ENCODE measurements at places on chromosomes 4 and X. TPM values are rescaled to one million over a fixed set of nuclear protein-coding genes. Genes with fewer than 3 reads are reported as not detected.

DNA sequence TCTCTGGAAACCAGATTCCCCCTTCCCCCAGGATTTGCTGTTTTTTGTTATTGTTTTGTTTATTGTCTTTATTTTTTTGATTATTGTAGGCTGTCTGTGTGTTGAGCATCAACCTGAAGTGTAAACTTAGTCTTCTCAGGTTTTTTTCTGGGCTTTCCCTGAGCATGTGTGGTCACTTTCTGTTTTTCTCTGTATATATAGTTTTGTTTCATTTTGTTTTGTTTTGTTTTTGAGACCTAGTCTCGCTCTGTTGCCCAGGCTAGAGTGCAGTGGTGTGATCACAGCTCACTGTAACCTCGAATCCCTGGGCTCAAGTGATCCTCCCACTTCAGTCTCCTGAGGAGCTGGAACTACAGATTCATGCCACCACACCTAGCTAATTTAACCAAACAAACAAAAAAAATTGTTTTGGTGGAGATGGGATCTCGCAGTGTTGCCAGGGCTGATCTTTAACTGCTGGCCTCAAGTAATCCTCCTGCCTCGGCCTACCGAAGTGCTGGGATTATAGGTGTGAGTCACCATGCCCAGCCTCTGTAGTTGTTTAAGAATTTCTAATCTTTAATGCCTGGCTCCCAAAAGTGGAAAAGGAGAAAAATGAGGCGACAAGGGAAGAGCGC lies 9.1 kb downstream of the IL13RA1 start:
- peak; percentile 61 for DNase-seq

The TMEM255A gene
- 0.41 TPM for total RNA-seq

The MUC7 gene
- not detected for total RNA-seq

The RAI2 gene
- not detected for total RNA-seq

GRCh38 chrX:14865201-14865600 lies 7.7 kb downstream of the FANCB start:
- DNase-seq, result no peak

The CLCN3 gene
- total RNA-seq, result 18.1 TPM

The PCYT1B gene
- total RNA-seq, result not detected

The PPEF1 gene
- not detected for total RNA-seq

DNA sequence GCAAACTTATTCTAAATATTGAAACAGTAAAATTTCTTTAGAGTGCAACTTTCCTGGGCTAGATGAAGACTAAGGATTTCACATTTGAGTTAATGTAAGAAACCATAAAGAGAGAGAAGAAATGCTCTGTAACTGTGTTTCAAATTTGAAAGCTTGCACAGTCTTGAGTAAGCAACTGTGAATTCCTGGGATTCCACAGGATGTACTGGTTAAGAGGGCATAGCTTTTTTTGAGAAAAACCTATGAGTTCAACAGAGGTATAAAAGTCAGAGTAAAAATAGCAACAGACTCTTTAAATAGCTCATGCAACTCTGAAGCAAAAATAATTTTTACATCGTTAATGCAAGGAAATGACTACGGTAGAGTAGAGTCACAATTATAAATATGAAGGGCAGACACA lies 25.5 kb downstream of the ZNF330 start:
- no peak for DNase-seq
